A549 treated with CORT108297 at 1 μM for 4 hours (cell line): ENCODE measurements at places on chromosomes 2 and 18. TPM values are rescaled to one million over a fixed set of nuclear protein-coding genes. Genes with fewer than 3 reads are reported as not detected.

Gene NEU2
- not detected in 5 replicates for total RNA-seq

Gene GKN1
- total RNA-seq, result 0.60 to 1.1 TPM (median 0.68 TPM) in 5 replicates

Gene GYPC
- not detected in 5 replicates for total RNA-seq

Gene MTCL1
- total RNA-seq, result 52.2 to 67.0 TPM (median 62.2 TPM) in 5 replicates

Gene RAB12
- total RNA-seq, result 21.7 to 31.5 TPM (median 25.7 TPM) in 5 replicates
